ENCODE measurements at places on chromosomes 3 and 15.

- peak; percentile 78 for DNase-seq
Measured at GRCh38 chr3:109643590-109643989, 306.2 kb upstream of the DPPA4 start.

- no peak for DNase-seq
Measured at GRCh38 chr15:73650416-73651126, 17.4 kb upstream of the NPTN start.

GRCh38 chr3:193757457-193757856 is 164.4 kb downstream of the OPA1 start:
- DNase-seq: no peak

GRCh38 chr3:16124636-16125035 is 49.8 kb upstream of the GALNT15 start:
- peak; percentile 95 for DNase-seq

DNA sequence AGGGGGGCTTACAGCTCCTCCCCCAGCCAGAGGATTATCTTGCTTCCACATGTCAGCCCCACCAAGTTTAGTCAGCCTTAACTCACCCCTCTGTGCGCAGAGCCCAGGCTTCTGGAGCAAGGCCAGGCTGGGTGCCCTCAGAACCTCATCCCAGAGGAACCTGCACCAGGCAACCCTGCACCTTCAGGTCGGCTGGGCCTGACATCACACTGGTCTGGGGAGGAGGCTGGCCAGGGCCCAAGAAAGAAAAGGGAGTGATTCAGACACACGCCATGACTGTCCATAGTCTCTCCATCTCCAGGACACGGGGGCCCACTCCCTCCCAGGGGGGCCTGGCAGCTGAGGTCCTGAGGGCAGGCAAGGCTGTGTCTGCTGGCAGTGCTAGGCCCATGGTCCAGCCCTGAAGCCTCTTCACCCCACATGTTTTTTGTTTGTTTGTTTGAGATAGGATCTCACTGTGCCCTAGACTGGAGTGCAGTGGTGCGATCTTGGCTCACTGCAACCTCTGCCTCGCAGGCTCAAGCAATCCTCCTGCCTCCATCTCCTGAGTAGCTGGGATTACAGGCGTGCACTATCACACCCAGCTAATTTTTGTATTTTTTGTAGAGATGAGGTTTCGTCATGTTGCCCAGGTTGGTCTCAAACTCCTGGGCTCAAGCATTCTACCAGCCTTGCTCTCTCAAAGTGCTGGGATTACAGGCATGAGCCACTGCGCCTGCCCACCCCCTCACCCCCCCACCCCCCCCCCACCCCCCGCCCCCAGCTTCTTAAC is 11.1 kb downstream of the TNK2 start:
- DNase-seq: peak; percentile 61

DNA sequence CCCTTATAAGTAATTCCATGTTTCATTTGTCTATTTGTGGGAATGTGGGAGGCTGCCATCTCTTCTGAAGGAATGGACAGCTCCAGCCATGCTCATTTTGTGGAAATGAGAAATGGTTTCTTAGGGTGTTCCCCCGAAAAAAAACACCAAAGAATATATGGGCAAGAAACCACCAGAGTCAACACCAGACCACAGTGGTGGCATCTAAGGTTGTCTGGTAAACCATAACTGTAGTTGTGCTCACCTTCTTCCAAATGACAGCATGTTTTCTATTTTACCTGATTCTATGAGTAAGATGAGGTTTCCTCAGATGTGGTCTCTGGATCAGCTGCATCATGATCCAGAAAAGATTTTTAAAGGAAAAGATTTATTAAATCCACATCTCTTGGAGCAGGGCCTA is 217.0 kb upstream of the C2CD4B start:
- no peak for DNase-seq

GRCh38 chr3:39127269-39127907 is 19.9 kb downstream of the TTC21A start:
- DNase-seq: no peak

- no peak for DNase-seq
Measured at GRCh38 chr3:47228088-47228487, 54.5 kb downstream of the KIF9 start.

- DNase-seq: no peak
Measured at GRCh38 chr15:36585774-36586173, 6.3 kb downstream of the CDIN1 start.

GRCh38 chr3:72797773-72798543 is 50.3 kb downstream of the SHQ1 start:
- peak; percentile 62 for DNase-seq

- DNase-seq: no peak
Measured at GRCh38 chr15:100186960-100187359, 154.8 kb downstream of the ADAMTS17 start.

- no peak for DNase-seq
Measured at GRCh38 chr3:64814351-64814750, 126.6 kb upstream of the ADAMTS9 start.

DNA sequence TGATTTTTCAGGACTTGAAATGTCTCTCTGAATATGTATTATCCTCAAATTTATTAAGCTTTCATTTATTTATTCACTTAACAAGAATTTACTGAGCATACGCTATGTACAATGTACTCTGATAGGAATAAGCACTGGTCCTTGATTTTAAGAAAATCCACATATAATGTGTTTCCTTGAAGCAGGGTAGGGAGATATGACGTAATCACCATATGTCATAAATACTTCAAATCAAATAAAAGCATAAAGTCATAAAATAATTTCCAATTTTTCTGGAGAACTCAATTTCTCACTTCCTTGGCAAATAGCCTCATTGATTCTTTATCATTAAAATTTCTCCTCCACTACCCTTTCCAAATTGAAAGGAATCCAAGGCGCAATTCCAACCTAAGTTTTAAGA is 177.8 kb upstream of the GAP43 start:
- no peak for DNase-seq

- DNase-seq: no peak
Measured at GRCh38 chr3:42072831-42073301, 18.3 kb upstream of the TRAK1 start.

GRCh38 chr3:31671451-31671850 is 138.7 kb downstream of the STT3B start:
- no peak for DNase-seq

DNA sequence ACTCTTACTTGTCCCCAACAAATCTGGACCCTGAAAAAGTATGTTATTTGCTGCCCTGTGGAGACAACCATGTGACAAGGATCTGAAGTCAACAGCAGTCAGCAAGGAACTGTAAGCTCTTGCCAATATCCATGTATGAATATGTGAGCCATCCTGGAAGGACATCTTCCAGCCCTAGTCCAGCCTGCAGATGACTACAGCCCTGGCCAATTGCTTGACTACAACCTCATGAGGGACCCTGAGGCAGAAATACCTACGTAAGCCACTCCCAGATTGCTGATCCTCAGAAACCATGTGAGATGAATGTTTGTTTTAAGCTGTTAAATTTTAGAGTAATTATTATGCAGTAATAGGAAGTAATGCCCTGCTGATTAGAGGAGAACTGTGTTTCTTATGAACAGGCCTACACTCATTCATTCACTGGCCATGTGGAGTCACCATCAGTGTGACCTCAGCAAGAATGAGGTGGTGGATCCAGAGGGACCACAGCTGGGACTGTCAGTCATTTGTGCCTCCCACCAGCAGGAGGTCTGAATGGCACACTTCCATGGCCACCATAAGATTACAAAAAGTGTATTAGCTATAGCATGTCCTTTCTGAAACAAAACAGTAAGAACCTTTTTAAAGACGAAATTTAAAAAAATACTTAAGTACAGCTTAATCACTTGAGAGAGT is 92.6 kb downstream of the TFDP2 start:
- DNase-seq: no peak
